ENCODE measurements at places on chromosomes 1 and 21.

DNA sequence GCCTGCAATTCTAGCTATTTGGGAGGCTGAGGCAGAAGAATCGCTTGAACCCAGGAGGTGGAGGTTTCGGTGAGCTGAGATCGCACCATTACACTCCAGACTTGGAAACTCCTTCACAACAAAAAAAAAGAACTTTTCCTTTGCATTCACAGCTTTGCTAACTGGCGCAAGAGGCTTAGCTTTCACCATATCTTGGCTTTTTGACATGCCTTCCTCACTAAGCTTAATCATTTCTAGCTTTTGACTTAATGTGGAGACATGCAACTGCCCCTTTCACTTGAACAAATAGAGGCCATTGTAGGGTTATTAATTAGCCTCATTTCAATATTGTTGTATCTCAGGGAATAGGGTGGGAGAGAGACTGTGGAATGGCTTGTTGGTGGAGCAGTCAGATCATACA is 8.7 kb downstream of the KPNA6 start:
- no peak for DNase-seq

GRCh38 chr1:201019321-201019977 is 4.1 kb downstream of the KIF21B start:
- DNase-seq = peak; percentile 71

- DNase-seq = no peak
These were observed 105.3 kb downstream of the PTGS2 start for GRCh38 chr1:186574926-186575325.

DNA sequence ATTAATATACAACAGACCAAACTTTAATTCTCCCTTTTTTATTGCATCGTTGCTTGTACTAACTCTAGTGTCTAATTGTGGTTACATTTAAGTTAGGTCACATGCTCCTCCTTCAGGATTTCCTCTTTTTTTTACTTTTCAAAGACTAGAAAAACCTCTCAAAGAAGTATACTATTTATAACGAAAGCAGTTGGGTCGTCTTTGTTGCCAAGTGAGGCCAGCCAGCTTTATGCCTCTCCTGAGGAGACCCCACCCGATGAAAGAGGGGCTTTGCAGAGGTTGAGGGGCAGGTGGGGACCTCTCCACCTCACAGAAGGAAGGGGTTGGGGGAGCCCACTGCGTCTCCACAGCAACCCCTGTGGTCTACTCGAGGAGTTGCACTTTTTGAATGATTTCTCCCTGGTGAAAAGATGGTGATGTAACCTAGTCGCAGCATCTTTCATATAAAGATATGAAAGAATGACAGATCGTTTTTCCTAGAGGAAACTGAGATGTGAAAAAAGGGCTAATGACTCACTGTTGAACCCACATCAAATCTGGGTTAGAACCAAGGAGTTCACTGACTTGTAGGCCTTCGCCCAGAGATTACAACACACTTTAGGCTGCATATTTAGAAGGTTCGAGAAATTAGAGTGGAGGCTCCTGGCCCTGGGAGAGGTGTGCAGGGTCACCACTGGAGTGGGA is 6.4 kb downstream of the TGFB2 start:
- no peak for DNase-seq

- DNase-seq = no peak
These were observed 860 bp downstream of the TMEM63A start for GRCh38 chr1:225881081-225881958.

- no peak for DNase-seq
These were observed 46.4 kb upstream of the S1PR1 start for GRCh38 chr1:101190441-101190840.

GRCh38 chr1:91891454-91891853 is 5.5 kb upstream of the TGFBR3 start:
- no peak for DNase-seq

DNA sequence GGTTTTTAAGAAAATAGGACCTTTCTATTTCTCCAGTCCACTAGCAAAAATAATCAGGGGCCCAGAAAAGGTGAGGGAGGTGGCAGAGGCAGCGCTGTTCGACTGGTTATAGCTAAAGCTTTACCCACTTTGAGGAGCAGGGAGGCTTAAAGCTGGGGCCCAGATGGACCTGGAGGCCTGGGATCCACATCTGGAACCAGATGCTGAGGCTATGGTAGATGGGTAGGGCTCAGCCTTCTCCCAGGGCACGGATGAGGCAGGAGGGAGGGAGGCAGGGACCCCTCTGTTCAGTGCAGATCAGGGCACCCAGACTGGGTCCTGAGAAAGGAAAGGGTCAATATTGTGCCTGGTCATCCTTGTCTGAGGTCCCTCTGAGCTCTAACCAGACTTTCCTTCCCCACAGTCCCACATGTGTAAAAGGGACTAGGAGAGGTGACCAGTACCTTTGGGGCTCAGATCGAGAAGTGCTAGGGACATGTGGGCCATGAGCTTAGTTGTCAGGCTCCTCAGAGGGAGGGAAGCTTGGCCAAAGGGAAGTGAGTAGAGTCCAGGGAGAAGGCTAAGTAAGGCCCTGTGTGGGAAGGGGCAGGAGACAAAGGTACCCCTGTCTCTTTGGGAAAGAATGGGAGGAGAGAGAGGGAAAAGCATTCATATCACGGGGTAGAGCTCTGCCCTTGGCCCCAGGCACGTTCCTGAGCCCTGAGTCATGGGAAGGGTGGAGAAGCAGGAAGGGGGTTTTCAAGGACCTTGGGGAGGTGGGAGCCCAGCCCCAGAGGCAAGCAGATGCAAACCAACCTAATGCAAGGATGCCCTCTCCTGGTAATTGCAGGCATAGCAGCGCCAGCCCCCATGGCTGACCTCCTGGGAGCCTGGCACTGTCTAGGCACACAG is 15.4 kb downstream of the LMNA start:
- peak; percentile 76 for DNase-seq

GRCh38 chr21:32578107-32578691 is 7.1 kb downstream of the TCP10L start:
- no peak for DNase-seq

GRCh38 chr1:92538048-92538412 is 51.3 kb upstream of the GFI1 start:
- no peak for DNase-seq

DNA sequence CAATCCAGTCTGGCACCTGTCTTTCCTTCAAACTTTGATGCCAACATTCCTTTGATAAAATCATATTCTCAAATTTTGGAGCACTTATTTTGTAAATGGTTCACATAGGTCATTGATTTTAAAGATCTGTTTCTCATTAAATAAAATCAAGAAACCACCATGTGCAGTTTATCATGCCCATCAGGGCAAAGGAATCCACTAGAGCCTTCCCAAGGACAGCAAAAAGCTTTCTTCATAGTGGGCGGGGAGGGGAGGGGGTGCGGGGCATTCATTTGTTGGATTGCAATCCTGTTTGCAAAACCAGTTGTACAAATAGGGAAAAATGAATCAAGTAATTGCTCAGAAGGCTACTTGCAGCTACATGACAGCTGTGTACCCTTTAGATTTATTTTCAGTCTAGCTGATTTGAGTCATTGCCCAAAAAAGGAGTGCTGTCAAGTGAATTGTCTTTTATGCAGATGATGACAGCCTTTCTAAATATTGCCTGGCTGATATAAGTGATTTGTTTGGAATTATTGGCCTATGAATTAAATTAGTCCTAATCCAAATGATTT is 23.0 kb downstream of the LRRC8B start:
- DNase-seq = no peak

GRCh38 chr1:209692296-209692695 is 12.3 kb upstream of the HSD11B1 start:
- DNase-seq = no peak

DNA sequence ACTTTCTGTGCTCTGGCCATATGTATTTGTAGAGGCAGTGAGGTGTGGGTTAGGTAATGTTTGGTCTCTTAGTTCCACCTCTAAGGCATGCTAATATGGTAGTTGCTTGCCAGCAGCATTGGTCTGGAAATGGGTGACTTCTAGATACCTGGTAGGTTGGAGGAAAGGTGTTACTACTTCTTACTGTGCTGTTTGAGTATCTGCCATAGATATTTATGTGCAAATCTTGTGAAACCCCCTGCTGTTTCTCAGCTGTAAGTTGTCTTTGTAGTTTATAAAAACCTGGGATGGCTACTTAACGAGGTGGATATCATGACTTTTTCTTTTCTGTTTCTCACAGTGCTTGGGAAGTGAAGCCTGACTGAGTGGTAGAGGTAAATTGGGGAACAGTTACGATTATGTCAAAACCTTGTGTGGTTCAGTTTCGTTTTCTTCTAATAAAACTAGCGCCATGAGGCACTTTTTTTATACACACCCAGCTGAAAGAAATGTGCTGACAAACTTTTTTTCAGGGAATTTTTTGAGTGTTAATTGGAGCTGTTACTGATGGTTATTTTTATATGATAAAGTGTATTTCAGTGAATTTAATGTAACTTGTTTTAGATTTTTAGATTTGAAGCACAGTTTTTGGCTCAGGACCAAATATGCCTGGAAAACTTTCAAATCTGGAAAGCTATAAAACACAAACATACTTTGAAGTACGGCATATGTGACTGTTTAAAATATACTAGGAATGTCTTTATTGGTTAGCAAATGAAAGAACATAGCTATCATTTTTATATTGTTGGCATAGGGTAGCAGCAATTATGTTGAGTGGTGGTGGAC is 42.1 kb downstream of the CAMSAP2 start:
- DNase-seq = no peak

DNA sequence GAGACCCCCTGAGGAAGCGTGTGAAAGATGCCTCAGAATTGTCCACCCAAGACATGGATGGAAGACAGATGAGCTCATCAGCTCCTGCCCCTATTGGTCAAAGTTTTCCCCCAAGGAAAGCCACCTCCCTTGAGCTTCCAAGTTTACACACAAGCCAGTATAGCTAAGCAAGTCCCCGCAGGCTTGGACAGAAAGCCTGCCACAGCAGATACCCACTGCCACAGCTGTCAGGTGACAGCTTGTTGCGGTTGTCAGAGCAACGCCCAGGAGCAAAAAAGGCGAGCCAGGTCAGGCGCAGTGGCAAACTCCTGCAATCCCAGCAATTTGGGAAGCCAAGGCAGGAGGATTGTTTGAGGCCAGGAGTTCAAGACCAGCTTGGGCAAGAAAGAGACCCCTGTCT is 60.9 kb upstream of the IFNAR2 start:
- no peak for DNase-seq

- DNase-seq = no peak
These were observed 31.7 kb upstream of the WNT4 start for GRCh38 chr1:22174446-22175220.

DNA sequence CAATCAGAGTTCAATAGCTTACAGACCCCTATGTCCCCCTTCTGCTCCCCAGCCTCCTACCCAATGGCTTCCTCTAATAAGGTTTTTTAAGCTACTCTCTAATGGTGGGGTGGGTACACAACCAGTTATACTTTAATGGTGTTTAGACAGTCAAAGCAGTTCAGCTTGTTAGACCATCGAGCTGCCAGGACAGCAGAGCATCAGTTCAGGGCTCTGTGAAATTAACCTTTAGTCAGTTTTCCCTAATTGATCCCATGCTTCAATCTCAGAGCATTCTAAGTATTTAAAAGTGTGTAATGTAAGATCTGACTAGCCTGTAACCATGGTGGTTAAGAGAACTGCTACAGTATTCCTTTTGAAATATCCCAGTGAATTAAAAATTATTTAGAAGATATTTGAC is 107.2 kb upstream of the ZNF644 start:
- no peak for DNase-seq

- no peak for DNase-seq
These were observed 130.8 kb downstream of the PCBP3 start for GRCh38 chr21:45774291-45774690.

GRCh38 chr1:201643835-201644104 is 104.8 kb downstream of the NAV1 start:
- no peak for DNase-seq

GRCh38 chr1:115545791-115546733 is 95.7 kb upstream of the VANGL1 start:
- no peak for DNase-seq

DNA sequence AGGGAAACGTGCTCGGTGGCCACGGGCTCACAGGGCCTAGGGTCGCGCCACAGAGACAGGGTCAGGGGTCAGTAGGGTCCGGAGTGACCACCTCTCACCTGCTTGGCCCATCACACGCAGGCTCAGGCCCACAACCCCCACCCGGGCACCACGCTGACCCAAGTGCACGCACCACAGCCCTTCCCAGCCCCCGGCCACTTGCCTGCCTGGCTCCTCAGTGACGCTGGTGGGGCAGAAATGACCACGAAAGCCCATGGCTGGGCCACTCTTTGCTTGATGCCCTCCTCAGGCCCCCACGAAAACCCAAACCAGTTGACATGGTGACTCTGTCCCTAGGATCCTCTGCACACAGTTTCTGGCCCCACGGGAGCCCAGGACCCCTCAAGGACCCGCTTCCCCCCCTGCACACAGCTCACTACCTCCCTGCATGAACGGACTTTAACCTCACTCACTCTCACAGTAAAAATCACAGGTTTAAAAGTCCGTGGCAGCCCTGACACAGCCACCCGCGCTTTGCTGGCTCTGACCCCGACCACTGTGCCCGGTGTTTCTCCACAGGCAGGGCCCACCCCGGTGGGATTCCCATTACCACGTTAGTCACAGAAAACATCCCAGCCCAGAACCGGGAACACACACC is 20.7 kb downstream of the NADK start:
- no peak for DNase-seq

All from stimulated activated CD4-positive, alpha-beta T cell treated with anti-CD3 and anti-CD28 coated beads, Interleukin-15, amount 100 ng/mL, for 1 hour (primary cell).